ENCODE measurements at places on chromosomes 13 and 19.

GRCh38 chr13:74771964-74772363 is 637.8 kb upstream of the KLF12 start:
- DNase-seq = no peak

DNA sequence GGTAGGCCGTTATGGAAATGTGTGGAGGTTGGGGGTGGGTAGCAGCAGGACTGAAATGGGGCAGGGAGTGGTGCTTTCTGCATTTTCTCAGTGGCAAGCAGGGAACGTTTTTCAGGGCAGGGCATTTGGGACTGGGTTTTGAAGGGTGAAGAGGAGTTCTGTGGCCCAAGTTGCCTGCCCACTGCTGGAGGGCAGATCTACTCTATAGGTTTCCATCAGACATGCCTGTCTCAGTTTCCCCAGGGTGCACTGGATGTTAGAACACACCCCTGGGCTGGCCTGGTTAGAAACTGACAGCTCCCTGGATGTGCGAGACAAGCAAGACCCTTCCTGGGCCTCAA is 870 bp upstream of the GRIN3B start:
- no peak for DNase-seq

- no peak for DNase-seq
Measured at GRCh38 chr19:11541238-11541637, 2.6 kb downstream of the CNN1 start.

DNA sequence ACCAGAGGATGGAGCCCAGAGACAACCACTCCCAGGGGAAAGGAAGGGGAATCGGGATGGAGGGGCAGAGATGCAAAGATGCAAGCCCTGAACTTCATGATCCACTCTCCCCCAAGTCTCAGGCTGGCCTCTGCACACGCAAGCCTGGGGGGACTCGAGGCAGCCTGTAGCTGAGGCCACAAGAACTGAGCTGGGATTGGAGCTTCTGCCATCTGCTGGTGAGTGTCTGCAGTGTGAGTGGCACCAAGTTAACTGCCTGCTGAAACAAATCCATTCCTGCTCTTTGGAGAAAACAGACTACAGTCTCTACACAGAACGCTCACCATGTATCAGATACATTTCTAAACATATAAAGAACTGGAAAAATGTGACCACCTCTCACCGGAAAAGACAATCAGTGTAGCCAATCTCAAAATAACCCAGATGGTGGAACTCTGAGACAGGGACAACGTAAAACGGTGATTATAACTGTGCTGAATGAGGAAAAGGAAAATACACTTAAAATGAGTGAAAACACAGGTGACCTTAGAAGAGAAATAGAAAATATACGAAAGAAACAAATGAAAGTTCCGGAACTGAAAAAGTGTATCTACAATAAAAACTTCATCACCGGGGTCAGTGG is 62.1 kb downstream of the KLF2 start:
- DNase-seq = no peak

GRCh38 chr19:7328647-7329046 is 20.1 kb upstream of the ARHGEF18 start:
- DNase-seq = no peak

DNA sequence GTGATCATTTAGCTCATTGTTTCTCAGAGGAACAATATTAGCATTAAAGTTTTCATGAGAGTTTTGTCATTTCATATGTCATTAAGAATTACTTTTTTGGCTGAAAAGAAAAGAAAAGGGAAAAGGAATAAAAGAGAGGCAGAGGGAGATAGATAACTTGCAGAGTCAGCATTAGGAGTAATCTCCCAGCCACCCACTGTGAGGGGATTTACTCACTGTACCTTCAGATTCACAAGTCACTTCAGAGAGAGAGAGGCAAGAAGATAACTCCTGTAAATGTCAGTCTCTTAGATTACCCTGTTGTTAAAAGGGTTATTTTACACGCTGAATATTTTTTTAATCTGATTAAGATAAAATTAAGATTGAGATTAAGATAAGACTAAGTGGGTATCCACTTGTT is 125.2 kb downstream of the POU4F1 start:
- no peak for DNase-seq

DNA sequence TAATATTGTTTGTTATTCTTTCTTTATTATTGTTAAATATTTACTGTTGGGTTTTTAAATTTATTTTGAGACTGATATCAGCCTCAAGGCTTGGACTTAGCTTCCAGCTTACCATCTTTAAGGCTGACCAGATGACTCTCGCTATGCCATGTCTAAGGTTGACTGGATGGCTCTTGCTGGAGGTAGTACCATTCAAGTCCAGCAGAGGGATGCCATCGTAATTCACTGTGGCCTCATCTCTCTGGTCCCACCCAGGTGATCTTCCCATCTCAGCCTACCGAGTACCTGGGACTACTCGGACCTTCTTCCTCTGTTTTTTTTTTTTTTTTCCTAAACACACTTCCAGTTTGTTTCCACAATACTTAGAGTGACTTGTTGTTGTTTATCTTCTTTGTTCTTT is 41.7 kb upstream of the ZNF91 start:
- DNase-seq = no peak

DNA sequence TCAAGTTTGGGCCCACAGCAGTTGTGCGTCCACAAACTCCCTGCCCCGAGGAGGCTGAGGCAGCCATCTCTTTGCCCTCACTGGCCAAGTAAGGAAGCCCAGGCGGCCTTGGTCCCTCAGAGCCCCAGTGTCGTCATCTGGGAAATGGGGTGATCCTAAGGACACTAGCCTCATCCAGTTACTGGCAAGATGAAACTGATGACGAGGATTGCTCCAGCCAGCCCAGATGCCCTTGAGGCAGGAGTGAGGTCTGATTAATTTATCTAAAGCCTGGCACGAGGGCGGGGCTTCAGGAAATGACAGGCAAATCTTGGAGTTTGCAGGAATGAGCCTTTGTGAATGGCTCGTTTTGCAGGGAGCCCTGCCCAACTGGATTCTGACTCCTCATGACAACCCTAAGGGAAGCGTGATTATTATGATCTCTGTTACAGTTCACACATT is 5.6 kb downstream of the LIPE start:
- no peak for DNase-seq

DNA sequence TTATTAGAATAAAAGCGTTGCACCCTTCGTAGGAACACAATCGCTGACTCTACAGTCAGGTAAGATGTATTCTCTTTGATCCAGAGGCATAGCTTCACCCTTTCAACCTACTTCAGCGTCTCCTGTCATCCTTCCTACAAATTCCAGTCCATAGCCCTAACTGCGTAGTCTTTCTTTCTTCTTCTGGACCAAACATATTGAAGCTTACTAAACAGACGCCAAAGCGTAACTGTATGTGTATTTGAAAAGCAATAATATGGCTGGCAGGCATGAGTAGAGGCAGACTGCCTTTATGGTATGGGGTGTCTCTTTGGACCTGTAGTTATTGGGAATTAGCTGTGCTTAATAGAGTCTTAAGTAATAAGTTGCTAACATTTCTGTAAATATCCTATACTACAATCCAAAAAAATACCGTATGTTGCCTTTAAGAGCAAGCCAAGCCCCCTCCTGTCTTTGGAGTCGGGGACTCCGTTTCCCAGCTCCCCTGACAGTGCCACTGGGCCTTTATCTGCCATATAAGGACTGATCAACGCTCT is 392 bp upstream of the ZNF548 start:
- no peak for DNase-seq

GRCh38 chr19:29687897-29688728 is 22.9 kb downstream of the PLEKHF1 start:
- DNase-seq = no peak

DNA sequence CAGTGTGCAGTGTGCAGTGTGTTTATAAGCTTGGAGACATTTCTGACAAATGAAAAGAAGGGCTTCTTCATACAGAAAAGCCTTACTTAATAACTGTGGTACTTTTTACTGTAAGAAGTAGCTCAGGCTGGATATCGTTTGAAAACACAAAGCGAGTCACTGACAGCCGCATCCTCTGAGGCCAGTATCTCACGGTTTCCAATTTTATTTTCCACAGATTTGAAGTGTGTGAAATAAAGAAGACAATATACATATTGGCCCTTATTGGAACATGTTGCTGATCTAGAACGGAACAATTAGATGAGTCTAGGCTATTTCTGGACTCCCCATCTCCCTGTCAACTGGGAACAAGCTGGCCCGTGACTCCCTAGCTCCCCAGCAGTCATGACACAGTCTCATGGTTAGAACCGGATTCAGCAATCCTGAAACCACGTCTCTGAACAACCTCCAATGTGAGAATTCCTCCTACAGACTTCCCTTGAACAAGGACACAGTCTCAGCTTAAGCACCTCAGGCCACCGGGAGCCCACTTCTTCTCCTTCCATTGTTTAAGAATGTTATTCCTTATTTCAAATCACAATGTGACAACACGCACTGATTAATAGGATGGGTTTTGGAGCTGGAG is 484.5 kb downstream of the COG6 start:
- DNase-seq = no peak

- no peak for DNase-seq
Measured at GRCh38 chr13:33799950-33800592, 17.9 kb upstream of the RFC3 start.

DNA sequence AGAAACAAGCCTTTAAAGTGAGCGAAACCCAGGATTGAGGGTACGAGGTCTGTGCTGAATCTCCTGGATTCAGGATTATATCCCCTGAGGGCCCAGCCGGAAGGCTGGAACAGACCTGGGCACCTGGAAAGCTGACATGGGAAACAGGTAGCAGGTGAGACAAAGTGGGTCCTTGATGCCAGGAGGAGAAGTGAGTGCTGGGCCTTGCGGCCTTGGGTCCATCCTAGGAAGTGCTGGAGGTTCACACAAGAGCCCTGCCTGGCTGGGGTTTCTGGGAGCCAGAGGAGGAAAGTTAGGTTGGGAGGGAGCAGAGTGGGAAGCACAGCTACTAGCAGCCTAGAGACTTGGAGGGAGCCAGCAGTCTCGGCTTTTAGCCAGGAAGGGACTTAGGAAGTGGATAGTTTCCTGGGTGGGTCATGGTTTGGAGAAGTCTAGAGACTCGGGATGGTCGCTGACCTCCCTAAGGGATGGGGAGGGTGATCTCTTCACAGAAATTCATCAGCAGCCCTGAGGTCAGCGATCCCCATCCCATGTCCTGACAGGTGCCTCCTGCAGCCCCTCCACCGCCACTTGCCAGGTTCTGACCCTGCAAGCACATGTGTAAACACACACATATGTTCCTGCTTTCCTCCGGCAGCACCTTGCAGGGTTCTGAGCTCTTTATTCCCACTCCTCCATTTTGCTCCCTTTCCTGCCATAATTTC is 29.4 kb upstream of the ZNF492 start:
- no peak for DNase-seq

DNA sequence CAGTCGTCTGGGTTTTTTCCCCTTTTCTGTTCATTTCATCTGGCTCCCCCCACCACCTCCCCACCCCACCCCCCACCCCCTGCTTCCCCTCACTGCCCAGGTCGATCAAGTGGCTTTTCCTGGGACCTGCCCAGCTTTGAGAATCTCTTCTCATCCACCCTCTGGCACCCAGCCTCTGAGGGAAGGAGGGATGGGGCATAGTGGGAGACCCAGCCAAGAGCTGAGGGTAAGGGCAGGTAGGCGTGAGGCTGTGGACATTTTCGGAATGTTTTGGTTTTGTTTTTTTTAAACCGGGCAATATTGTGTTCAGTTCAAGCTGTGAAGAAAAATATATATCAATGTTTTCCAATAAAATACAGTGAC is 9.3 kb downstream of the CALM3 start:
- no peak for DNase-seq

DNA sequence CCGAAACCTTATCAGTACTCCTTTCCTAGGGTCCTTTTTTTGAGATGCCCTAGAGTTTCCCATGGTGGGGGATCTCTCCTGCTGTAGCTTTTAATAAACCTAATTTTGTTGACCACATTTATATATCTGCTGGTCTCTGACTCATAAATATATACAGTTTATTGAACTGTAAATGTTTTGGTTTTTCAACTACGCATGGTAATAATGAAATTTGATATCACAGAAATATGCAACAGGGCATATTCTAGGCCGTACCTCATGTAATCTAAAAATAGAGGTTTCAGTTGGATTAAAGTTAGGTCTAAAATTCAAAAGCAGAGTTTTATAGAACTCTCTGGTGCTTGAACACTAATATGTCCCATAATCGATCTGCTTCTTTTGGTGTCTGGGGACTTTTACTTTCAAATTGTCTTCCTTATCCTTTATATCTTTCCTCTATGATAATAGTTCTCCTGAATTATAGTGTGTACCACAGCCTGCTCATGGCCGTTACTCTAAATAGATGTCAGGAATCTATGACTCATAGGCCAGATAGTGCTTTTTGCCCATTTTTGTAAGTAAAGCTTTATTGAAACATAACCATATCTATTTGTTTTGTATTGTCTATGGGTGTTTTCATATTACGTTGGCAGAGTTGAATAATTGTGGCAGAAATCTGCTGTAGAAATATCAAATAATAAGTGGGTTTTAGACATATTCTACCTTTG is 324.8 kb upstream of the PCDH9 start:
- DNase-seq = no peak

GRCh38 chr13:30339738-30340330 is 32.5 kb upstream of the KATNAL1 start:
- DNase-seq = no peak

- no peak for DNase-seq
Measured at GRCh38 chr13:108352599-108352998, 83.1 kb downstream of the TNFSF13B start.

DNA sequence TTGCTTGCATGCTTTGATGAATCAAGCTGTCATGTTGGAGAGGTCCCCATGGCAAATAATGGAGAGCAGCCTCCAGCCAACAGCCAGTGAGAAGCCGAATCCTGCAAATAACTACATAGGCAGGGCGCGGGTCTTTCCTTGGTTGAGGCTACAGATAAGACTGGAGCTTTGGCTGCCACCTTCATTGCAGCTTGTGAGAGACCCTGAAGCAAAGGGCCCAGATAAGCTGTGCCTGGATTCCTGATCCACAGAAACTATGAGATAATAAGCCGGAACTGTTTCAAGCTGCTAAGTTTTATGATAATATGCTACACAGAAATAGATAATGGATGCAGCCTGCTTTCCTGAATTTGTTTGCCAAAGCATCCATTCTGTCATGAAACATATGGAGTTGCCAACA is 257.0 kb downstream of the HS6ST3 start:
- DNase-seq = no peak

DNA sequence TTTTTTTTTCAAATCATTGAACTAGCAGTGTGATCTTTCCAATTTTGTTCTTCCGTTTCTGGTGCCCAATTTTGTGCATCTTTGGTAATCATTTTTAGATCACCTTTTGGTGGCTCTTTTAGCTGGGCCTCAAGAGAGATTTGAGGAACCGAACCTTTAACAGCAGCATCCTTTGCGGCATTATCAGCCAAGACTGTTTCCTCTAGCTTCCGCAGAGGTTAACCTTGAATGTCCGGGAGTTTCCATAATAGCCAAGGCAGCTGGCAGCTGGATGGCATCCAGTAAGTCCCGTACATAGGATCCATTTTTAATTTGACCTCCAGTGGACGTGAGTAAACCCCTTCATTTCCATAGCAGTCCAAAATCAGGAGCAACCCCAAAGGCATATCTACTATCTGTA is 9.6 kb downstream of the IRGC start:
- DNase-seq = no peak

GRCh38 chr19:708154-709143 is at the start of gene PALM:
Gene PALM (plus strand): TSS chr19:708935. CDS start chr19:709147, 212 bp downstream.
- no peak for DNase-seq

All from T-helper 2 cell (primary cell).